ENCODE measurements at places on chromosomes 11 and 22.
A peak's percentile ranks its signal among the peaks of the same experiment; 100 is the strongest.

DNA sequence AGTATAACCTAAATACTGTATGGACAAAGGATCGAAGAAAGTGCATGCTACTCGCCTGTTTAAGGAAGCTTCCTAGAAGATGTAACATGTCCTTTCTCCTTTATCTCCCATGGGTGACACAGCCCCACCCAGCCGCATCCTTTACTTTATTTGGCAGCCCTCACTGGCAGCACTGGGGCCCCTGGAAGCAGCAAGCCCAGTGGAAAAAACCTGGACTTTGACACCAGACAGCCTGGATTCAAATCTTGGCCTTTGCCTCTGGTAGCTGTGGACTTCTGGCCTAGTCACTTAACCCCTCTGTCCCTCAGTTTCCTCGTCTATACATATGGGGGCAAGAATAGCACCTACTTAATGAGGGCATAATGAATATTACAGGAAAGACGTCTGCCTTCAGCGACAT lies 67.1 kb downstream of the MYEOV start:
- no peaks in the 10 kb centered on the region for H3K27me3 ChIP-seq
- no peak overlapping the region for H3K27ac ChIP-seq
- H3K4me1 ChIP-seq, result no peaks in the 10 kb centered on the region
- peak; percentile 15 for DNase-seq
- no peak overlapping the region for H3K4me3 ChIP-seq

DNA sequence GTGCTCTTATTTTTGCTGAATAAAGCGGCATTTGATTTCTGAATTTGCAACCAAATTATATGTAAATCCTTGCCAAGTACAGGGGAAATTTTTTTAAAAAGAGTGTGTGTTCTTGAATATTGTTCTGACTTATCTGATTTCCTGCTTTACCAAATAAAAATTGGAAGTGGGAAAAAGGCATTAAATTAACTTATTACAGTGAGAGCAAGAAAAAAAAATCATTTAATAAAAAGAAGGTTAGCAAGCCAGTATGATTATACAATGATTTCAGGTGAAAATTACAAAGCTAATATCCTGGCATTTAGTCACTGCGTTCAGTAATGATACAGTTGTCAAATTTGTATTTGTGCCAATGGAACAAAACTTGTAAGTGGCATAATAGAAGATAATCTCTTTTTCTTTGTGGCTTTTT lies 82.1 kb upstream of the PPARA start:
- no peak for DNase-seq
- H3K4me1 ChIP-seq, result peaks cover 39% of the 10 kb centered on the region
- H3K4me3 ChIP-seq, result peak overlapping the region; percentile 95
- no peaks in the 10 kb centered on the region for H3K27me3 ChIP-seq
- peak overlapping the region; percentile 99 for H3K27ac ChIP-seq

GRCh38 chr11:44600839-44601383 lies 35.4 kb downstream of the CD82 start:
- H3K36me3 ChIP-seq, result no peaks in the 10 kb centered on the region
- H3K4me3 ChIP-seq, result no peak overlapping the region
- peaks cover 67% of the 10 kb centered on the region for H3K4me1 ChIP-seq
- no peak for DNase-seq
- no peaks in the 10 kb centered on the region for H3K27me3 ChIP-seq
- peak overlapping the region; percentile 91 for H3K27ac ChIP-seq

DNA sequence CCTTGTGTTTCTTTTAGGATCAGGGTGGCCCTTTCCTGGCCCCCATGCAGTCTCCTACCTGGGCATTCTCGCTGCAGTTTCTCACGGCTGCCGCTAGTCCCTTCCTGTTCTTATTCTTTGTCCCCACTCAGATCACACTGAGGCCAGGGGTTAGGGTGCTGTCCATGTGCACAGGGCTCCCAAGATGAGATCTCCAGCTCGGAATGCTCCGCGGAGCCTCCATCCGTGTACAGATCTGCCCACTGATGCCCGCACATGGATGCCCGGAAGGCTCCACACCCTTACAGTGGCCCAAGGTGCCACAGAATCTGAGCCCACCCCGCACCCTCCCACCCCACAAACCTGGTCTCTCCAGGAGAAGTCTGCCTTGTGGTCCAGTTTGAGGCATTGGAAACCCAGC lies 457.3 kb downstream of the TBC1D22A start:
- DNase-seq, result no peak
- H3K36me3 ChIP-seq, result no peaks in the 10 kb centered on the region
- no peak overlapping the region for H3K4me3 ChIP-seq
- no peak overlapping the region for H3K27ac ChIP-seq
- H3K4me1 ChIP-seq, result no peaks in the 10 kb centered on the region
- H3K27me3 ChIP-seq, result no peaks in the 10 kb centered on the region

DNA sequence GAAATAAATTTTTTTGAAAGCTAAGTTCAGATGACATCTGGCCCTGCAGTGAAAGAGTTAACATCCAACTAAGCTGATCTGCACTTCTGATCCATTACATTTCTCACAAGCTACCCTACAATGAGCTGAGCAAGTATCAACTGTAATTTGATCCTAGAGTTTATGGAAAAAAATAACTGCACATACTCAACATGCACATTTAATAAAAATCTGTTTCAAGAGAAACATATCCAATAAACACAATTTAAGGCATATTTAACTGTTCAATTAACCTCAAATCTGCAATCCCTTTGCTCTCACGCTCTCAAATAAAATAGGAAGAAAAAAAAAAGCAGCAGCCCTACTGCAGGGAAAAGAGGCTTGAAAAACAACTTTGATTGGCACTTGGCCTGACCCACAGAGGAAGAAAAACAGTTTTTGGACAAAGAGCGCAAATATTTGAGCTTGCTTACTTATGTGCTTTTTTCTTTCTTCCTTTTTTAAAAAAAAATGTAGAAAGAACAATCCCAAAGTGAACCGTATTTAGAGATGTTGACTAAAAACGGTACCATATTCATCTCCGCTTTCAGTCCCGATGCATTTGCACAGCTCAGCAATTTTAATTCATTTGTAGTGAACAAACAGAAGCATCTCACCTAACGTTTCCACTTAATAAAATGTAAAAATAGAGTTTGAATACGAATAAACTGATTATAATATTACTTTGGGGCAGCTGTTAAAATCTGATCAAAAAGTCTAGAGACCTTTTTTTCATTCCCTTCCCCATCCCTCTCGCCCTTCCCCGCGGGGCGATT lies 1.6 kb downstream of the SESN3 start:
- no peaks in the 10 kb centered on the region for H3K27me3 ChIP-seq
- H3K4me3 ChIP-seq, result peak overlapping the region; percentile 70
- DNase-seq, result no peak
- H3K4me1 ChIP-seq, result peaks cover 14% of the 10 kb centered on the region

GRCh38 chr11:9601037-9601875 lies 27.8 kb downstream of the WEE1 start:
- no peak for DNase-seq
- H3K4me3 ChIP-seq, result no peak overlapping the region
- no peaks in the 10 kb centered on the region for H3K27me3 ChIP-seq
- no peaks in the 10 kb centered on the region for H3K4me1 ChIP-seq

GRCh38 chr11:96008161-96008720 lies 84.3 kb upstream of the MTMR2 start:
- no peak overlapping the region for H3K27ac ChIP-seq
- no peak for DNase-seq

DNA sequence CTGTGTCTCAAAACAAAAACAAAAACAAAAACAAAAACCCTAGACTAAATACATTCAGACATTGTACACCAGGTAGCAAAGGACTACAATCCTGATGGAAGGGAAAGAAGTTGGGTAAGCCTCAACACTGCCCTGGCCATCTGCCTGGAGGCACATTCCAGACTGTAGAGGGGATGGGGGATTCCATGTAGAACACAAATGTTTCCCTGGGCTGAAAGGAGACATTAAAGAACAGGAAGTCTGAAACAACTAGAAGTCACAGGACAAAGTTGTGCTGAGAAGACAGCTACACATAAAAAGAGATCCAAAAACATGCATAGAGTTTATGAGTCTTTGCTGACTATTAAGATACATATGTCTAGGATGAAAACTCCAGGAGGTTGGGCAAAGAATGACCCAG lies 83.9 kb downstream of the RRAS2 start:
- H3K27me3 ChIP-seq, result no peaks in the 10 kb centered on the region
- no peak for DNase-seq
- no peaks in the 10 kb centered on the region for H3K4me1 ChIP-seq
- H3K4me3 ChIP-seq, result no peak overlapping the region
- peaks cover 20% of the 10 kb centered on the region for H3K36me3 ChIP-seq
- no peak overlapping the region for H3K27ac ChIP-seq

DNA sequence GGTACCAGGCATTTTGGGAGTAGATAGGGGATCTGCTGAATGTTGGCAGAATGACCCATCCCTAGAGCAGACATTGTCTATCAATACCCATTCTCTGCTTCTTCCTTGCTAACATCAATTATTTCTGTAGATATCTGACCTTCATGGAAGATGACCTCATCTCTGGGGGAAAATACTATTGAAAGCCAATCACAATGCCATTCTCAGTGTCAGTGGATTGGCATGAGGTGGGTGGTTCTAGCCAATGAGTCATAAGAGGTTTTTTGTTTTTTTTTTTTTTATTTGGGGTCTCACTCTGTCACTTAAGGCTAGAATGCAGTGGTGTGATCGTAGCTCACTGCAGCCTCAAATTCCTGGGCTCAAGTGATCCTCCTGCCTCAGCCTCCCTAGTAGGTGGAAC lies 42.5 kb downstream of the SNX19 start:
- H3K27me3 ChIP-seq, result no peaks in the 10 kb centered on the region
- peaks cover 9% of the 10 kb centered on the region for H3K4me1 ChIP-seq
- H3K4me3 ChIP-seq, result no peak overlapping the region
- H3K36me3 ChIP-seq, result peaks cover 33% of the 10 kb centered on the region
- DNase-seq, result no peak
- H3K27ac ChIP-seq, result peak overlapping the region; percentile 84

GRCh38 chr11:74871037-74871436 lies 77.9 kb downstream of the XRRA1 start:
- peaks cover 66% of the 10 kb centered on the region for H3K36me3 ChIP-seq
- H3K27me3 ChIP-seq, result no peaks in the 10 kb centered on the region
- DNase-seq, result no peak
- H3K4me3 ChIP-seq, result no peak overlapping the region
- H3K27ac ChIP-seq, result no peak overlapping the region
- no peaks in the 10 kb centered on the region for H3K4me1 ChIP-seq

- H3K27me3 ChIP-seq, result no peaks in the 10 kb centered on the region
- H3K4me3 ChIP-seq, result peak overlapping the region; percentile 55
- no peaks in the 10 kb centered on the region for H3K36me3 ChIP-seq
- DNase-seq, result peak; percentile 83
These were observed 19.3 kb downstream of the RRP7A start for GRCh38 chr22:42500161-42500835.

DNA sequence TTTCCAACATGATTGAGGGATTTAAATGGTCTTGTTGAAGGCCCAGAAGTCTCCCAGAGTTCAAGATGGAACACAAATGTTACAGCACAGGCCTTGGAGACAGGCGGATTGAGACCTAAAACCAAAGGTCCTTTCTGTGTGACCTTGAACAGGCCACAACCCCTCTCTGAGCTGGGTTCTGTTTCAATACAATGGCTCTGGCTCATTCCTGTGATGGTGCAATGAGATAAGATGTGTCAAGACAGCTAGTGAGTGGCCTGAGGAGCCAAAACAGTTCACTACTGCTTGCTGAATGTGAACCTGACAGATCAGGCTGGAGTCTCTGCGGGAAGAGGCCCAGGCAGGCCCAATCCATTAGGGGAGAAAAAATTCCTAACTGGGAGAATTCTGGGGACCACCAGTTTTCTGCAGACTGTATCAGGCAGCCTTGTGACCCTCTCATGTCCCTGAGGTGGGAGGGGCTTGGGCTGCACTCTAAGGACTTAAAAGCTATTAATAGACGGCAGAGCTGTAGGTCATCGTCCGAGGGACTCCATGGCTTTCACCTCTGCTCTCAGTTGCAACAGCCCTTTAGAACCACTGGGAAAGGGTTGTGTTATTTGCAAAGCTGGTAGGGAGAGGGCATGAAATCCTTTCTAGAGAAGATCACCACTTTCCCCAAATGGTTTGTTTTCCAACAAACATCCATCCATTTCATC lies 126.1 kb upstream of the TEAD1 start:
- no peak overlapping the region for H3K27ac ChIP-seq
- no peak overlapping the region for H3K4me3 ChIP-seq
- no peak for DNase-seq
- no peaks in the 10 kb centered on the region for H3K27me3 ChIP-seq

DNA sequence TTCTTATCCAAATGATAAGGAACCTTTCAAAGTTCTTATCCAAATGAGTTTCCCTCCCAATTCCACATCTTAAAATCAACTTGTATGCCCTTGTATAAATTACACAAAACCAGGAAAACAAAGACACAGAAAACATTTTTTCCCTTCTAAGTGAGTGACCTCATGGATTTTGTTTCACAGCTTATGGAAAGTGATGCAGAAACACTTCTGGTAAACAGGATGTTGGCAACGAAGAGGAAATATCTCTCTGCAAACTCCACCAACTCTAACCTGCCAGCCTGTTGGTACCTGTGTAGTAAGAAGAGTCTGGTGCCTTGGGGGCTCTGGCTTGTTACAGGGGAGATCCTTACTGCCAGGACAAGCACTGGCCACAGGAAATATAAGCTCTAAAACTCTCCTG lies 57.0 kb downstream of the CELSR1 start:
- no peaks in the 10 kb centered on the region for H3K27me3 ChIP-seq
- H3K4me1 ChIP-seq, result no peaks in the 10 kb centered on the region
- no peak overlapping the region for H3K4me3 ChIP-seq
- no peak for DNase-seq
- H3K36me3 ChIP-seq, result no peaks in the 10 kb centered on the region
- no peak overlapping the region for H3K27ac ChIP-seq

- no peak overlapping the region for H3K4me3 ChIP-seq
- no peaks in the 10 kb centered on the region for H3K4me1 ChIP-seq
- H3K27me3 ChIP-seq, result no peaks in the 10 kb centered on the region
- H3K27ac ChIP-seq, result no peak overlapping the region
- DNase-seq, result no peak
- no peaks in the 10 kb centered on the region for H3K36me3 ChIP-seq
These were observed 31.7 kb downstream of the KIRREL3 start for GRCh38 chr11:126968915-126969314.

DNA sequence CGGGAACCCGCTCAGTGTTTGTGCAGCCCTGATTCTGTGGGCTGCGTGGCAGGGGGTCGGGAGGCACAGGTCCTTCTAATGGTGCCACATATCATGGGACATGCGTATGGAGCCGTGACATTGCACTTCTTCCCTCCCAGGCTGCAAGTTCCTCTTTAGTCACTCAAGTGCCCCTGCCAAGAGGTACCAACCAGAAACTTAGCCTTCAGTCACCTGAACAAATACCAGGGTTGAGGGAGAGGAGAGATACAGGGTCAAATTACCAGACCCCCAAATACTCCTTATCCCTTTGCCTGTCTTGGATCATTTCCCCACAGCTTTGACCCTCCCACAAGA lies 209.1 kb downstream of the BUD13 start:
- H3K4me3 ChIP-seq, result no peak overlapping the region
- no peak overlapping the region for H3K27ac ChIP-seq
- no peaks in the 10 kb centered on the region for H3K27me3 ChIP-seq

GRCh38 chr11:94705891-94706615 lies 62.1 kb upstream of the AMOTL1 start:
- no peaks in the 10 kb centered on the region for H3K27me3 ChIP-seq
- H3K4me1 ChIP-seq, result no peaks in the 10 kb centered on the region
- H3K4me3 ChIP-seq, result no peak overlapping the region
- no peak overlapping the region for H3K27ac ChIP-seq

- H3K4me1 ChIP-seq, result no peaks in the 10 kb centered on the region
- DNase-seq, result no peak
- no peaks in the 10 kb centered on the region for H3K36me3 ChIP-seq
- H3K27ac ChIP-seq, result no peak overlapping the region
- no peak overlapping the region for H3K4me3 ChIP-seq
These were observed 207.7 kb downstream of the CEP164 start for GRCh38 chr11:117535201-117535849.
